ENCODE measurements at places on chromosomes 7 and 10.

DNA sequence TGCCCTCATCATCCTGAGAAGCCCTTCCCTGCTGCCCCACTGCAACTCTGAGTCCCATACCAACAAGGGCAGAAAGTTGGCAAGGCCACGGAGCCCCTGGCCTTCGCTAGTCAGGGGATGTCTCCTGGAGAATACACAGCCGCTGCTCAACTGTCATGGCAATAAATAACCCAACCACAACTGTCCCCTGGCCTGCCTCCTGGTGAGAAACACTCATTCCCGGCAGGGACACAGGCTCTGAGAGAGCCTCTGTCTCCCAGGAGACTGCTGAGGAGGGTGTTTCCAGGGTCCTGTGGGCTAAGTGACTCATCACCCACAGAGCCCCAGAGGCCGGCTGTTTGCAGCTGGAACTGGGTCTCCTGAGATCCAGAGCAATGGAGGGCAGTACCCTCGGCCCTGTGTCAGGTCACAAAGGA, 354.1 kb downstream of the TNS3 start:
- no peak for DNase-seq

GRCh38 chr7:63925626-63926460, 72.8 kb upstream of the ZNF722 start:
- peak; percentile 86 for DNase-seq

- no peak for DNase-seq
Observed at GRCh38 chr10:50369931-50370330, 118.6 kb upstream of the ASAH2 start.

- no peak for DNase-seq
Observed at GRCh38 chr10:62352356-62352970, 21.7 kb upstream of the ZNF365 start.

DNA sequence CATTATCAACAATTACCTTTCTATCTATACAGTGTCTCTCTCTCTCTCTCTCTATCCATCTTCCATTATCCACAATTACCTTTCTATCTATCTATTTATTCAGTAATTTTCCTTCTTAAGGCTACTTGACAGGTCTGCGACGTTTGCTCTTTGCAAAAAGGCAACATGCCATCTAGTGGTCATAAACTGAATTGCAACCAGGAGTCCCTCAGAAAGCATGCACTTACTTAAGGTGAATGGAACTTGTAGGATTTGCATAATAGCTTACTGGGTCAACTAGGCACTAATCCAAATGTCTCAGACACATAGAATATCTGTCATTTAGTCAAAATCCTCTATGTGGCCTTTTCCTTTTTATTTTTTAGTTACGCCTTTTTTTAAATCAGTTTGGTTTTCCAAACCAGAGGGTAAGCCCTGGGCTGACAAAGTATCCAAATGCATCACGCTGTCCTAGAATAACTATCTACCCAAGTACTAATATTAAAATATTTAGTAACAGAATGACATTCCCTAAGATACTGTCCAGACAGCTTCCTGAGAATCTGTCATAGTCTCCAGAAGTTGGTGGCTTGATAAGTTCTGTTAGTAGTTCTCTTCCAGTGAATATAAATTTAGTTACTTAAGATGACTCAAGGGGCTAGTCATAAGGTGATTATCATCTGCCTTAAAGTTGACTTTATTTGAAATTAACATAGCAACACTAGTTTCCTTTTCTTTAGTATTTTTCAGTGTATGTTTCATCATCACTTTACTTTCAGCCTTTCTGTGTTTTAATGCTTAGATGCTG, 208.3 kb downstream of the PPP1R3A start:
- peak; percentile 68 for DNase-seq

GRCh38 chr10:113267619-113268562, 285.0 kb upstream of the HABP2 start:
- DNase-seq: no peak

DNA sequence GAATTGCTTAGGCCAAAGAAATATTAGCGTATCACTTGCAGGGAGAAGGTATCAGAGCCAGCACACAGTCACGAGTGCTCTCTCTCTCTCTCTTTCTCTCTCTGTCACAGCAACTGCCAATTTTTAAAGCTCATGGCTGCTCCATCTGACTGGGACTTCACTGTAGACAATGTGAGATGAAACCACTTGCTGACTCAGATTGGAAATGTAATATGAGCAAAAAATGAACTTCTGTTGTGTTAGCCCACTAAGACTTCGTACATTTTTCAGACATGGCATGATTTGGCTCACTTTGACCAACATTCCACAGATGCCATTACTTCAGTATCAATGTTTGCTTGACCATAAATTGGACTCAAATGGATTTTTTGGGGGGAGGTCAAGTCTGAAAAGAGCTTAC, 68.1 kb downstream of the DGKB start:
- DNase-seq: no peak

DNA sequence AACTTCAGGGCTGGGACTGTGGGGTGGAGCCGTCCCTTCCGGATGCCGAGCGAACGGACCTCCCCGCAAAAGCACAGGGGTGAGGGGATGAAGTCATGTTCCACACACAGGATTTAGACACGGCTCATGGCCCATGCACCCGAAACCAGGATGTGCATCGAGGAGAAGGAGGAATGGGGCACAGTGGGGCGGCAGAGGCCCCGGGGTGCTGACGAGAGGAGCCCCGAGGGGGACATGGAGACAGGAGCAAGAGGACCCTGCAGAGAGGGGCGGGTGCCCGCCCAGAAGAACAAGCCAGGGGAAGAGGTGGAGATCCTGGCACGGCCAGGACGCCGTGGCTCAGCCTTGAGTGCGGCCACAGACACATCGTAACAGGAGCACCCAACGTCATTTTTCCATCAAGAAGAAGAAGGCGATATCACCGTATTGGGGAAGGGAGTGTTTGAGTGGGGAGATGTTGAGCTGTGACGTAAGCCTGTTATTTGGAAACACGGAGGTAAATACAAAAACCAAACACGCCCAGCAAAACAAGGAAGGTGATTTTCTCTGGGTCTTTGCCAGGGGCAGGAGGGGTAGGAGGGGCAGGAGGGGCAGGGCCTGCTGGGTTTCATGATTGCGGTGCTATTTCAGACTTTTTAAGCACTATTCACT, 25.3 kb upstream of the FOXL3 start:
- no peak for DNase-seq

- DNase-seq: no peak
Observed at GRCh38 chr7:50446542-50446960, 3.6 kb downstream of the FIGNL1 start.

- no peak for DNase-seq
Observed at GRCh38 chr10:120827251-120827875, 23.8 kb upstream of the WDR11 start.

DNA sequence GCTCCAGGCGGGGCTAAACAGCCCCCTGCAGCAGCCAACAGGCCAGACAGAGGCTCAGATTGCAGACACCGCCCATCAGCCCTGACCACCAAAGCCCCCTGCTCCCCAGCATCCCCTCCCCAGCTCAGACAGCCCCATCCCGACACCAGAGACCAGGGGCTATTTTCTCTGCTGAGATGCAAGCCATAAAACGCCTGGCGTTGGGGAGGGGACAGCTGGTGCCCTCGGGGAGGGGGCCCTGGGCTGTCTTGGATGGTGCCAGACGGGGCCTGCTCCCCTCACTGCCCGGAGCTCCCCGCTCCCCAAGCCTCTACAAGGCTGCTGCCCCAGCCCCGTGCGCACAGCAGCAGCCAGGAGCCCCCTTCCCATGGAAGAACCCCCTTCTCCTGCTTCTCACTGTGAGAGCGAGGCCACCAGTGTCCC, 31.8 kb downstream of the GET4 start:
- DNase-seq: no peak

DNA sequence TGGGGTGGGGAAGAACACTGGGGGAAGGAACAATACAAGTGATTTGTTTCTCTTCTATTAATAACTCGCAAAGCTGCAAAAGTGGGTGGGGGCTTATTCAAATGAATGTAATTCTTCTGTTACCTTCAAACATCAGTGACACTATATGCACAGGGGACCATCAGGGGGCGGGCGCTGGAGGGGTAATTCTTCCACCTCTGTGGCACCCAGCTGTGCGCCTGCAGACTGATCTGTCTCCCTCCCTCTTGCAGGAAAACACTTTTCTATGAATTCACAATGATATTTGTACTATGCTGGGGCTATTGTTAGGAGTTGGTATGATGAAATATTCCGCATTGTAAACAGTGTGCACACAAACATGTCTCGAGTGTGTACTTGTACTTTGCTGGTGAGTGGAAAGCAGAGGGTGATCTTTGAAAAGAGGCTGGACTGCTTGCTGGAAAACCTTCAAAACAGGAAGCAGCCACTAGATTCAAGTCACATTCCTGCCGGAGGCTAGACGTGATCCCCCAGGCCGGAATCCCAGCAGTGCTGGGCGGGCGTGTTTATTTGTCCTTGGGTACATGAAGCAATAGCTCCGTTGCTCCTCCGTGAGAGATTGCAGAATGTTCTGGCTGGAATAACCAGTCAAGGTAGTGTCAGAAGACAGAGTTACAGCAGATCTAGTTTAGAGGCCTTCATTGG, 15.8 kb upstream of the BNIP3 start:
- DNase-seq: no peak

Measured in AML-193 (cell line).